Esophagus squamous epithelium (tissue), 5 donors: ENCODE measurements at places on chromosomes 13 and 19. TPM values are rescaled to one million over a fixed set of nuclear protein-coding genes. Genes with fewer than 3 reads are reported as not detected.

The LIN7B gene
- total RNA-seq, result 5.7 TPM

DNA sequence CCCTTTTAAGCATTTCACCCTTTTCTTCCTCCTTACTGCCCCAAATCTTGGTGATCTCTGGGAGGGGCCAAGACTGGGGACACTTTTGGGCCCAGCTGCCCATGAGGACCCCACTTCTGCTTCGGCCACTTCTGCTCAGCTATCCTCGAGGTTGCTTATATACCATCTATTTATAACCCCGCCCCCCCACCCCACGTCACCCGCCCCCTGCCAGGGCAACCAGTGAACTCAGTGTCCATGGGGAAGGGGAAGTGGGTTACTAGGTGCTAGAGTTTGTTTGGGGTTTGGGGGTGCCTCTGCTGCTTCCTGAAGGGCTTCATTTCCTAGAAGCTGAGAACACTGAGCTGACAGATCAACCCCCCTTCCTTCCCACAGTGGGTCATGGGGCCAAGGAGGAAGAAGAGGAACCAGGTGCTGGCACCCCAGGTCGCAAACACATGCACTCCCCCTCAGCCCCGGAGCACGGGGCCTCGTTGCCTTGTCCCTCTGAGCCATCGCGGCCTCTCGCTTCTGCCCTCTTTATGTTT lies 6.1 kb upstream of the ADGRE5 start:
- H3K4me3 ChIP-seq, result peak overlapping the region; percentile 0
- H3K36me3 ChIP-seq, result no peaks in the 10 kb centered on the region
- DNase-seq, result peak; percentile 50

GRCh38 chr13:38582133-38582532 lies 104.7 kb upstream of the FREM2 start:
- H3K27me3 ChIP-seq, result no peaks in the 10 kb centered on the region
- H3K27ac ChIP-seq, result no peak overlapping the region
- no peak for DNase-seq
- H3K4me1 ChIP-seq, result no peaks in the 10 kb centered on the region

DNA sequence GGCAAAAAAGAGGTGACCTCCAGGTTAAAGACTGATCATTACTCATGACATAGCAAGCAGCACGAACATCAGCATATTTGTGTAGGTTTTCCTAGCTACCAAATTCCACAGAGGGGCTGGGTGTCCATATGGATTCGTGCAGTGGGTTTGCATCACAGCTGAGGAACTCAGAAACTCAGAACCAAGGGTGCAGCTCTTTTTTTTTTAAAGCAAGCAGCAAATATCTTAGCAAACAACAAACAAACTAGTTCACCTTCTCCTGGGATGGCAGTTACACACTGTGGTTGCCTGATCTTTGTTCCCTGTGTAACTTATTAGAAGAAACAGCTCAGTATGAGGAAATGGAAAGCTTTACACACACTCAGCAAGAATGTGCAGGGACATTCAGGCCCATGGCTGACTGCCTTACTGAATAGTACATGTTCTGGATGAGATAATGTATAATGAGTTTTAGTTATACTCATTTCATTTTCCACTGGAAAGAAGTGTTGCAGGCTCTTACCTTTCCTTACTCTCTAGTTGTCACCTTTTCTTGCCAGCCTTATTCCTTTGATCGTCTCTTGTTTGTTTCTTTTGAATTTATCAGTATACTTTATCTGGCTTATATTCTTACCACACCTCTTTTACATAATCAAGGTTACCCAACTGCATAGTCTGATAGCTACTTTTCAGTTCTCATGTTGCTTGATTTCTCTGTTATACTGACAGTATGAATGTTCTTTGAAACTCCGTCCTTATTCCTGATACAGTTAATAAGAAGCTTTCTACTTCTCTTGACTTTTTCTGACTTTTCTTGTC lies 4.3 kb downstream of the NDFIP2 start:
- DNase-seq, result no peak
- H3K36me3 ChIP-seq, result no peaks in the 10 kb centered on the region
